ENCODE measurements at places on chromosomes 4 and X.

DNA sequence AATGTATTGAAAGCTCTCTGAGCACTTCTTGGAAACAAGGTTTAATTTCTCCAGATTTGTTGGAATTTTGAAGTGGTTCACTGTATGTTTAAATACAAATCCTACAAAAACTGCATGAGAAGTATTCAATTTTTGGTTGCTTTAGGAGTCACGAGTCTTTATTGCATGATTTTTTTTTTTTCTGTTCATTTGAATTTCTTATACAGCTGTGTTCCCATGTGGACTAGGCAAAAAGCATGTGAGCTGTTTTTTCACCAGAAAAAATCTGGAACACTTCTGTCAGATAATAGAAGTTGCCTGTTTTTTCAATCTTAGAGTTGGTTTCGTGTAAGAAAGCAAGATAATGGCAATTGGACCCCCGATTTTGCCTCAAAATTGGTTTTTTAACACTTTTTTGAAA, 66.4 kb downstream of the SLC9A6 start:
- DNase-seq, result no peak

DNA sequence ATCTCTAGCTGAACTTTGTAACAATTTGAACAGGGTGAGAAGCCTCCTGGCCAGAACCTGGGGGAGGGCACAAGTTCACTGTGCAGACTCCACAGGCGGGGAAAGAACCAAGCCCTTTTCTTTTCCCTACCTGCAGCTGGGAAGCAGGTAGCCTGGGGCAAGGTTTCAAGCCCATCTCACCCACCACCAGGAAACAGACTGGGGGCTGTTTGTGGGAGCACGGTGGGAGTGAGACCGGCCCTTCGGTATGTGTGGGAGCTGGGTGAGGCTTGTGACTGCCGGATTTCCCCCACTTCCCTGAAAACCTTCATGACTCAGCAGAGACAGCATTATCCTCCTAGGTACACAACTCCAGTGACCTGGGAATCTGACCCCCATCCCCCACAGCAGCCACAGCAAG, 211.7 kb downstream of the ZNF674 start:
- no peak for DNase-seq

GRCh38 chr4:133150486-133151340, 1.6 kb downstream of the PCDH10 start:
- no peak for DNase-seq

DNA sequence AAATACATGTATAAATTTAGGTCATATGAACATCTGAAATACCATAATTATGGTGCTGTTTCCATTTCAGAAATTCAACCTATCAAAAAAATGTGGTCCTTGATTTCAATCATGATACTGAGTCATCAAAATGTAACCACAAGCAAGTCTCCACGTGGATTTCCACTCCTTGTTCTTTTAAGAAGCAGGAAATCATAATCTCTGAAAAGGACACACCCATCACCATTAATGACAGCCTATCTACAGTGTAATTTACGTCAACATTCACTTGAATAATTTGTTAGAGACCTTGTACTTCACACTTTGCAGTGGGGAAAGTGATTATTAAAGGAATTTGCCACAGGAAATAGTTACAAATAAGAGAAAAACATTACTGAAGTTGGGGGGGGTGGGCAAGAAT, 17.7 kb upstream of the SLC7A11 start:
- no peak for DNase-seq

DNA sequence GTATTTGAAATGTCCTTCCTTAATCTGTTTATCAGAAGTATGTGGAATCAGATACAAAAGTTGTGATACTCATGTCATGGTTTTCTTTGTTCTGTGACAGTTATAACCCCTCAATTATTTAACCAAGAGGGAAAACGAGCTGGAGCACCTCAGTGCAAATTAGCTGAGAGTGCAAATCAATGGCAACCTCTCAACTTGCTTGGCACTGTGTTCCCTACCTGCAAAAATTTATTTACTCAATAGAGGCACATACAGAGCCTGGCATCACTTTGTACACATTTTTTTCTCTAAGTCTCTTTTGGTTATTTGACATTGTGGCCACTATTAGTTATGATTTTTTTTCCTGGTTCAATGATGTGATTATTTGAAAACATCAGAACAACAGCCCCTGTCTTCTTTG, 186.2 kb downstream of the STIM2 start:
- DNase-seq, result no peak

DNA sequence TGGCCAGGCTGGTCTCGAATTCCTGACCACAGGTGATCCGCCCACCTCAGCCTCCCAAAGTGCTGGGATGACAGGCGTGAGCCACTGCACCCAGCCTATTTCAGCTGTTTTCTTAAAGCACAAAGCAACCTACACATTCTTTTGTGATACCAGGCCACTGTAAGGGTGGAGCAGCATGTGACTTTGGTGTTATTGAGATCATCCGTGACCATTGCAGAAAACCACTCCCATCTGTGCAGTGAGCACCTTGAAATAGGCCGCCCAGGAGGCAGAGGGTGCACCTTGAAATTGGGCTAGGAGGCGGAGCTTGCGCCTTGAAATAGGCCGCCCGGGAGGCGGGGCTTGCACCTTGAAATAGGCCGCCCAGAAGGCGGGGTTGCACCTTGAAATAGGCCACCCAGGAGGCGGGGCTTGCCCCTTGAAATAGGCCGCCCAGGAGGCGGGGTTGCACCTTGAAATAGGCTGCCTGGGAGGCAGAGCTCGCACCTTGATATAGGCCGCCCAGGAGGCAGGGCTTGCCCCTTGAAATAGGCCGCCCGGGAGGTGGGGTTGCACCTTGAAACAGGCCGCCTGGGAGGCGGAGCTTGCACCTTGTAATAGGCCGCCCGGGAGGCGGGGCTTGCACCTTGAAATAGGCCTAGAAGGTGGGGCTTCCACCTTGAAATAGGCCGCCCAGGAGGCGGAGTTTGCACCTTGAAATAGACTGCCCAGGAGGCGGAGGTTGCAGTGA, 9.0 kb upstream of the SLC25A6 start:
- DNase-seq, result no peak

DNA sequence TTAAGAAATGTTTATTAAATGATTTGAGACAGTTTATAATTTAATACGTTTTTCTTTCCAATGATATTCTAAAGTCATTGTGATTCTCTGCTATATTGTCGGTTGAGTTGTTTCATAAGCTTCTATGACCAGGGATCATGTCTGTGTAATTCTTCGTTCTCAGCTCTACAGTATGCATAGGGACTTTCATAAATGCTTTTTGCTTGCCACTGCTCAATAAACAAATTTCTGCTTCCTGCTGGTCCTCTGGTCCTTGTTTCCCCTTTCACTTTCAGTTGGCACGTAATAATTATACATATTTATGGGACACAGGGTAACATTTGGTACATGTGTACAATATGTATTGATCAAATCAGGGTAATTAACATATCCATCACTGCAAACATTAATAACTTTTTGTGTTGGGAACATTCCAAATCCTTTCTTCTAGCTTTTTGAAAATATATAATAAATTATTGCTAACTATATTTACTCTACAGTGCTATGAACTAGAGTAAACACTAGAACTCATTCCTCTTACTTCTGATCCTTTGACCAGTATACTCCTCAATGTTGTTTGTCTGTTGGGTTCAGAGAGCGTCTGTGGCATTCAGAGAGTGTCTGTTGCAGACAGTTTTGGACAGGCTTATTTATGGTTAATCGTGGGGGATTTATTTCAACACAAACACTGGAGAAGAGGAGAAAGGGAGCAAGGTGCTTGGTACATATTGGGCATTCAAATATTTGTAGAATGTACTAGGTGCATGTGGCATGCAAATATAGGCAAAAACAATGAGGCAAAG, 68.3 kb upstream of the SPANXB1 start:
- DNase-seq, result no peak

All from activated CD4-positive, CD25-positive, alpha-beta regulatory T cell treated with anti-CD3 and anti-CD28 coated beads, Interleukin-2, amount 50 U/mL, for 72 hours (primary cell).